ENCODE measurements at places on chromosomes 1 and 21.

- no peak for DNase-seq
These were observed 146.3 kb downstream of the C1orf94 start for GRCh38 chr1:34322969-34323368.

- DNase-seq: no peak
These were observed 22.6 kb upstream of the COL9A2 start for GRCh38 chr1:40339420-40340323.

- DNase-seq: peak; percentile 37
These were observed 102.0 kb downstream of the CYYR1 start for GRCh38 chr21:26471099-26471471.

GRCh38 chr1:200911361-200911760, 16.7 kb downstream of the INAVA start:
- no peak for DNase-seq

DNA sequence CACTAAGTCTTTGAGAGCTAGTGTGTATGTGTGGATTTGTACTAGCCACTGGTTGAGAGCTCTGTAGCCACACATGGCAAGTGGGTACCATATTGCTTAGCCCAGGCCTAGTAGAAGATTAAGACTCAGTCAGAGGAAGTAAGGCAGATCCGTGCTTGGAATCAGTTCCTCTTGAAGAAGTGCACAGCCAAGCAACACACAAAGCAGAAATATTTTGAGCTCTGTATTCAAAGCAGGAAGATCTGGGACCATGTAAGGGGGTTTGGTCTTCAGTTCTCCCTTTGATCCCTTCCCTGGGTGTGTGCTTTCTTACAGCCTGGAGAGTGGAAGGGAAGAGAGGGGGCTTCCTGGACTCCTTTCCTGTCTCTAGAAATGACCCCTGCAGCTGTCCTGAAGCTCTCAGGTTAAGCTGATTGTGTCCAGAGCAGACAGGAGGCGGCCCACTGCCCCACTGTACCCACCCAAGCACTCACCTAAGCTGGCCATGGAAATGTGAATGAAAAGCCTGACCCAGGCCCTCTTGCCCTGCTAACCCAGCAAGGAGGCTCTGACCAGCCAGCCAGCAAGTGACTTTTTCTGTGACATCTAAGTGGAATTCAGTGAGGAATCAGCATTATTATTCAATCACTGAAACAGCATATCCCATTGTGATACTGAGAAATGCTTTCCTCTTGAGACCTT, 3.6 kb downstream of the ETS2 start:
- DNase-seq: no peak

GRCh38 chr1:172135076-172135672, 285.3 kb upstream of the C1orf105 start:
- no peak for DNase-seq

GRCh38 chr21:23725576-23725975, 1881.7 kb downstream of the MRPL39 start:
- no peak for DNase-seq

GRCh38 chr1:217924924-217925323, 293.8 kb downstream of the SPATA17 start:
- DNase-seq: no peak

GRCh38 chr1:84884671-84885389, 8.2 kb downstream of the LPAR3 start:
- no peak for DNase-seq

- DNase-seq: no peak
These were observed 3.3 kb upstream of the GBP3 start for GRCh38 chr1:89025928-89026327.

DNA sequence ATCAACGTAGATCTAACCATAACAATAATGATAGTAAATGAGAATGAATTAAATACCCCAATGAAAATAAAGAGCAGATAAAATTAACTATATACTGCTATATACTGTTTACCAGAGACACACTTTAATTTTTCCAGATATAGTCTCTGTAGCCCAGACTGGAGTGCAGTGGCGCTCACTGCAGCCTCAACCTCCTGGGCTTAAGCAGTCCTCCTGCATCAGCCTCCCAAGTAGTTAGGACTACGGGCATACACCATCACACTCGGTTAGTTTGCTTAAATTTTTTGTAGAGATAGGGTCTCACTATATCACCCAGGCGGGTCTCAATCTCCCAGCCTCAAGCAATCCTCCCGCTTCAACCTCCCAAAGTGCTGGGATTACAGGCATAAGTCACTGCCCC, 37.2 kb downstream of the TRIM33 start:
- no peak for DNase-seq

DNA sequence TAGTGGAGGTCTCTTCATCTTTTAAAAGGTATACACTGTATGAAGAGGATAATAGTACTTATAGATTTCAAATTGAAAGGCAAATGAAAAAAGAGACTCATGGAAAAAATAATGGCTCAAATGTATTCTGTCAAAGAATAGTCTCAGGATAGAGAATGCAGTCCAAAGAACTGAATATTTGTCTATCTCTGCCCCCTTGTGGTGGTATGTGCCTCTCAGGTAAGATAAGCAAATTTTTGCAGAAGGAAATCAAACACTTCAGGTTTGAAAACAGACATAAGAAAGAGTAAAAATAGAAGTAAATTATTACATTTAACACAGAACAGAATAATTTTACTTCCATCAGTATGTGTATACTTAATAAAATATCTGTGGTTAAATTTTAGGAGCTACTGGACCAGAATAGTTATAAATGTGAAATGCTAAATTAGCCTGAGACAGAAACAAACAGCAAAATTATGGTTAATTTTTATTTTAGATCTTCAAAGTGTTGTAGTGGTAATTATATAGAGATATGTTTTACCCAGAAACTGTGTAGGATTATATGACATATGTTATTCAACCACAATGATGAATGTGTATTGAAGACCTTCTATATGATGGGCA, 164.4 kb upstream of the PALMD start:
- no peak for DNase-seq

DNA sequence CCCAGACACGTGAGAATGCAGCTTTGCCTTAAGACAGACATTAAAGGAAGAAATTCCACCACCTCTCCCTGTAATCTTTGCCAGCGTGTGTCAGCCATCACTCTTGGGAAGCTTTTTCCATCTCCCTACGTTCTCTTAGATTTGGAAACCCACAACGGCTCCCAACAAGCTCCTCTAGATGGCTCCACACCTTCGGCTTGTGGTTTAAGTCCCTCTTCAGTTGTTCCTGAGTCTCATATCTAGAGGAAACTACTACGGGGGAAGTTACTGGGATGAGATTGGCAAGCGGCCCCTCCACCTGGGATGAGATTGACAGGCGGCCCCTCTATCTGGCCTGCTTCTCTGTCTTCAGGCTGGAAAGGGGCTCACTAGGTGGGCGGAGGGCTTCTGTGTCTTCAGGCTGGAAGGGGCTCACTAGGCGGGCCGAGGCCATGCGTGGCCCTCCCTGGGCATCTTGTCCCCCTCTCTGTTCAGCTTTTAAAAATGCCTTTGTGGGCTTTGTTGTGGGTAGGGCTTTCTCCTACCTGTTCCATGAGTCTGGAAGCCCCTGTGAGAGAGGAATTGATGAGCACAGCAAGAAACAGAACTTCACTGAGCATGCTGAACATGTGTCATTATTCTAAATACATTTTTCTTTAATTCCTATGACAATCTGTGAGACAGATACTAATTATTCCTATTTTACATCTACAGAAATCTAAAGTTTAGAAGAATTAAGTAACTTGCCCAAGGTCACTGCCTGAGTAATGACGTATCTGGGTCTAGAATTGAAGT, 670.5 kb downstream of the KIF26B start:
- DNase-seq: no peak

DNA sequence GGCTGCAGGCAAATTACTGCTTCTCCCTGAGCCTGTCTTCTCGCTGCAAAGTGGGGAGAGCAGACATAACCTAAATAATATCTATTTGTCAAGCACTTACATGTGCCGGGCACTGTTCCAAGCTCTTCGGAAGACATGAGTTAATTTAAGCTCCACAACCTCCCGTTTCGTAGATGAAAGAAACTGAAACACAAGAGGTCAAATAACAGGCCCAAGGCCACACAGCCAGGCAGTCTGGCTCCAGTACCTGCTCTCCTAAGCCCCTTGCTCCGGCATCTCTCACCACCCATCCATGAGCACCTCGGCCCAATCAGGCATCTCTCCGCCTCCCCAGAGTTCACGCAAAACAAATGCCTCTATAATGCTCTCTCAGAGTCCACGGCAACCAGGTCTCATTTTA, 65.4 kb downstream of the TAS1R2 start:
- no peak for DNase-seq

DNA sequence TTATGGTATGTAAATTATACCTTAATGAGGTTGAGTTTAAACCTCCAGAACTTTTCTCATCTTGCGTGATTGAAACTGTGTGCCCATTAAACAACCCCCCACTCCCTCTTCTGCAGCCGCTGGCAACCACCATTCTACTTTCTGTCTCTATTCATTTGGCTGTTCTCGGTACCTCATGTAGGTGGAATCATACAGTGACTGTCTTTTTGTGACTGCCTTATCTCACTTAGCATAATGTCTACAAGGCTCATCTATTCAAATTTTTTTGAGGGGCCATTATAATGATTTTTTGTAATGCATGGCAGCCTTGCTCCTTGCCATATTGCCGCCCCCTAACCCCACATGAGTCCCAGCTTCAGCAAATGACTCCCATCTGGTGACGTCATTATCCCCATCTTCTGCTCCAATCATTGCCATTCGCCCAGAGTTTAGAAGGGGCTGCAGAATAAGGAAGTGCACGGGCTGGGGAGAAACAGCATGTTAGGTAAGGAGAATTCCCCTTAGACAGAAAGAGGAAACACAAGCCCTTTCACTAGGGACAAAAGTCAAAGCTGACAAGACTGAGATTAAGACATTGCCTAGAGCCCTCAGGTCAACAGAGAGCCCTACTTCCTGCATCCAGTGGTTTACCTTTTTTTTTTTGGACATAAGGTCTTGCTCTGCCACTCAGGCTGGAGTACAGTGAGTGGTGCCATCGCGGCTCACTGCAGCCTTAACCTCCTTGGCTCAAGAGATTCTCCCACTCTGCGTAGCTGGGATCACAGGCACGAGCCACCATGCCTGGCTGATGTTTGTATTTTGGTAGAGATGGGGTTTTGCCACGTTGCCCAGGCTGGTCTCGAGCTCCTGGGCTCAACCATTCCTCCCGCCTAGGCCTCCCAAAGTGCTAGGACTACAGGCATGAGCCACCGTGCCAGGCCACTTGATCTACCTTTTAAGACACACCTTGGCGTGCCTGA, 78.4 kb upstream of the ERRFI1 start:
- no peak for DNase-seq

- no peak for DNase-seq
These were observed 183.6 kb downstream of the DYRK1A start for GRCh38 chr21:37550157-37550556.

DNA sequence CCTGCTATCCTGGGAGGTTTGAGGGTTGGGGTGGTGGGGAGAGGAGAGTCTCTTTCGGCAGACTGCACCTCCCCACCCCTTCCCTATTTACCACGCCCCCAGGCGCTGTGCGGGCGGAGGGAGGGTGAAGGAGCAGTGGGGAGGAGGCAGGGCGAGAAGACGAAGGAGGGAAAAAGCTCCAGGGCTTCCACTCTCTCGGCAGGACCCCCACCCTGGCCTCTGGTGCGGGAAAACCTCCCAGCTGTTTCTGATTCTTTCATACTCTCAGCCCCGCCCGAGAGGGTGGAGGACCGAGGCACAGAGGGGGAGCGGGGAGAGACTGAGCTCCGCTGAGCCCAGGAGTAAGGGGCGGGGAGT, 866 bp upstream of the WNT2B start:
- DNase-seq: no peak

GRCh38 chr1:182833271-182833670, 5.9 kb upstream of the DHX9 start:
- no peak for DNase-seq

GRCh38 chr1:167149793-167150491, 56.1 kb downstream of the STYXL2 start:
- no peak for DNase-seq
